ENCODE measurements at places on chromosomes 4 and X.

DNA sequence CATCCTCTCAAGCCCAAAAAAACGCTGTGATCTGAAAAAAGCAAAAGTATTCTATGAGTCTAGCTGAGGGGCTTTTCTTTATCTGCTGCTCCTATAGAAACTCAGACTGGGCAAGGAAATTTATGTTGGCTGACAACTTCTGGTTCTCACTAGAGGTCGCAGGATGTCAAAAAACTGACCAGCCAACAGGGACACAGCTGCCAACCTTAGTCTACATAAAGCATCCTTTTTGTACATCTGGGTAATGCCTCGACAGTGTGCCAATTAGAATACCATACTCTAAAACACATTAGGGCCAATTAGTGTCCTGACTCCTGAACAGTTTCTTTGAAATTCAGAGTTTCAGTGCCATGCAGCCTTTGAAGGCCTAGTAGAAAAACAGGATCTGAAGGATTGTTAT, 8.8 kb upstream of the TLL1 start:
- no peak for DNase-seq

GRCh38 chr4:163048447-163048846, 118.2 kb downstream of the NAF1 start:
- DNase-seq = no peak

GRCh38 chr4:108772402-108772801, 9.5 kb upstream of the ETNPPL start:
- DNase-seq = no peak

- DNase-seq = no peak
Observed at GRCh38 chr4:153940916-153941315, 152.0 kb upstream of the SFRP2 start.

GRCh38 chr4:109205186-109205585, 97.3 kb downstream of the COL25A1 start:
- no peak for DNase-seq

DNA sequence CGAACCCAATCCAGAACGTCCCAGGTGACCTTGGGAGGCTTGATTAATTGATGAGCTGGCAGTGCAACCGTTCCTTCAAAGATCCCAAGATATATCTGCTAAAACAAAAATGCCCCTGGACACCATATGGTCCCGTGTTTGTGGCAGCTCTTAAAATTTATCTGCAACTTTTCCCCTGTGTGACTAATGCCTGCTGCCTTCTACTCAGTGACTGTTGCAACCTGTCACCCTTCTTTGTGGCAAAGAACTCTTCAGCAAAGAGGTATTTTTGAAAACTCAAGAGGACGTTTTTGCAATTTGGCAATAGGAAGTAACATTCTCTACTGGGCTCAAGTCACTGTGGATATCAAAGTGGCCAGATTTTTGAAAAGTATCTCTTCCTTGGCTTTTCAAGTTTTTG, 75.8 kb upstream of the SOD3 start:
- DNase-seq = no peak

- no peak for DNase-seq
Observed at GRCh38 chrX:103624111-103624510, 4.7 kb upstream of the TCEAL1 start.

GRCh38 chrX:133938530-133938929, 46.9 kb downstream of the GPC3 start:
- DNase-seq = no peak

- DNase-seq = no peak
Observed at GRCh38 chr4:20698820-20699219, 1.4 kb upstream of the PACRGL start.
